ENCODE measurements at places on chromosomes 3 and 15.

DNA sequence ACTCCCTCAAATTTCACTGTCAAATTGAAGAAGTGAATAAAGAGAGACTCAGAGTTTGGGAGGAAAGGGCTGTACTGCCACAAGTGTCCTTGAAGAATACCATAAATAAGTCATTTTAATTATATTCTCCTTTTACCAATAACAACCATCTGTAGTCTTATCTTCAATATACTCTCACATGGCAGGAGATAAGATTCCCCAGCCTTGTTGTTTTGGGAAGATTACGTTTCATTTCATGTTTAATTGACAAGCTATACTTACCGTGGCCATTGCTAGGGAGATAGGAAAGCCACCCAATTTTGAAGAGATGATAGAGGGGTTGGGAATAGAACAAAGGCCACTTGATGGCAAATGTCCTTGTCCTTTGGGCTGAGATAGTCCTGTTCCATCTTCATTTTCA lies 2.3 kb downstream of the MINDY4B start:
- no peak for DNase-seq

DNA sequence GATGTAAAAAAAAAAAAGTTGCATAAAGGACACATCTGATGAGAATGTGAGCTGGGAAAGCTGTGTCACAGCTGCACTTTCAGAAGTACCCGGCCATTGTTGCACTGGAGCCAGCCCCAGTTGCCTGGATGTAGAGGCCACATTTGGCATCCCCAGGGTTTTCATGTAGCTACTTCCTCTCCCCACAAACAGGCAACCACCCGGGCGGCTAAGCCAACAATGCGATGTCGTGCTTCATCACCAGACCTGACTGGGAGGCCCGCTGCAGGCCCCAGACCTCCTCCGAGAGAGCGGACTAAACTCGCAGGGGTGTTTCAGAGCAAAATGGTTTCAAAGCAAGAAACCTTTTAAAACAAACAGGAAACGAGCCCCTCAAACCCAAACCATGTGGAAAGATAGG lies 142.3 kb downstream of the TMCO5A start:
- no peak for DNase-seq

- no peak for DNase-seq
Observed at GRCh38 chr3:134369861-134370596, 4.2 kb downstream of the AMOTL2 start.

DNA sequence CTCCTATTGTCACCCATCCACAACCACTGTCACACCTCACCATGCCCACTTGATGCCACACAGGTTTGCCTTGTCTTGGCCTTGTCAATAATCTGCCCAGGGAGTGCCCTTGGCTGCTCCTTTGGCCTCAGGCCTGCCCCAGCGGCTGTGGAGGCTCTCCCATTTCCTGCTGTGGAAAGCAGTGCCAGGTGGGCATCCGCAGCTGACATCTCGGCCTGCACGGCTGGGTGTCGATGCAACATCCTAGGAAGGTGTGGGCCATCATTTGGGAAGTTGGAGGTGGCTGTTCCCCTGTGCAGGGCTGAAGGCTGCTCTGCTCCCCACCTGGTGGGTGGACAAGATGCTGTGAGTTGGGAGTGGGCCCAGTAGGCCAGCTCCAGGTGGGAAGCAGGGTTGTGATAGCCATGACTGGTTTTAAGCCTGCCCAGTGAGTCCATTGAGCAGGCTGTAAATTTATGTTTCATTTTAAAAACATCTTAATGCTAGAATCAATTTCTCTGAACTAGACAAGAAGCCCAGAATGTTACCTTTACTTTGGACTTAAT lies 12.5 kb downstream of the DNAH1 start:
- no peak for DNase-seq

DNA sequence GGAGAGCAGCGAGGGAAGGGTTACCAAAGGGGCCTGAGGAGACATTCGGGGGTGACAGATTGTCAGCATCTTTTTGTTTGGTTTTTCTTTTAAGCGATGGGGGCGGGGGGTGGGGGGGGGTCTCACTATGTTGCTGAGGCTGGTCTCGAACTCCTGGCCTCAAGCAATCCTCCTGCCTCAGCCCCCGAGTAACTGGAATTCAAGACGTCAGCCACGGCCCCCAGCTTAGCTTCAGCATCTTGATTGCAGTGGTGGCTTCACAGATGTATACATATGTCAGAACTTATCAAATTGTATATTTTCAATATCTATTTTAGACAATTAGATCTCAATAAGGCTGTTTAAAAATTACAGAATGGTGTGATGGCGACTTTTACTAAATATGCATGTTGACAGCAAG lies 30.9 kb downstream of the ZDHHC19 start:
- DNase-seq, result no peak

- no peak for DNase-seq
Observed at GRCh38 chr15:101803676-101804075, 367 bp downstream of the OR4F6 start.

- no peak for DNase-seq
Observed at GRCh38 chr15:76204109-76204845, 107.0 kb downstream of the ETFA start.

GRCh38 chr3:49019941-49020329 lies 1.6 kb upstream of the DALRD3 start:
- DNase-seq, result no peak

DNA sequence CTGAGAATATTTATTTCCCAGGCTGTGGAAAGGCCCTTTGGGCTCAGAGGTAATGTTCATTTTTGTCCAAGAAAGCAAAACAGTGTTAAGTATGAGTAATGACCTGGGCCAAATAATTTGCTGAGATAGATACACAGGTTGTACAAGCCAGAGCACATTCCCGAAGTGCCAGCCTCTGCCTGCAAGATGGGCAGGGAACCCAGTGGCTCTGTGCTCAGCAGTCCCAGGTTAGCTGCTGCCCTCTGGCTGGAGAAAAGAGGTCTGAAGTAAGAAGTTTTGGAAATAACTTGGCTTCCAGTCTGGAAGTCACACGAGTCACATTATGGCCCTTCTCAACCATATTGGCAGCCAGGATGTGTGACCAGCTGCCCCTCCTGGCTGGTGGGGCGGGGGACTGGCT lies 20.2 kb downstream of the MYZAP start:
- DNase-seq, result no peak

GRCh38 chr15:80260551-80260950 lies 8.5 kb upstream of the CTXND1 start:
- DNase-seq, result no peak

GRCh38 chr3:143831208-143831607 lies 17.1 kb downstream of the SLC9A9 start:
- no peak for DNase-seq

- DNase-seq, result no peak
Observed at GRCh38 chr15:35738370-35738769, 192.4 kb upstream of the DPH6 start.

DNA sequence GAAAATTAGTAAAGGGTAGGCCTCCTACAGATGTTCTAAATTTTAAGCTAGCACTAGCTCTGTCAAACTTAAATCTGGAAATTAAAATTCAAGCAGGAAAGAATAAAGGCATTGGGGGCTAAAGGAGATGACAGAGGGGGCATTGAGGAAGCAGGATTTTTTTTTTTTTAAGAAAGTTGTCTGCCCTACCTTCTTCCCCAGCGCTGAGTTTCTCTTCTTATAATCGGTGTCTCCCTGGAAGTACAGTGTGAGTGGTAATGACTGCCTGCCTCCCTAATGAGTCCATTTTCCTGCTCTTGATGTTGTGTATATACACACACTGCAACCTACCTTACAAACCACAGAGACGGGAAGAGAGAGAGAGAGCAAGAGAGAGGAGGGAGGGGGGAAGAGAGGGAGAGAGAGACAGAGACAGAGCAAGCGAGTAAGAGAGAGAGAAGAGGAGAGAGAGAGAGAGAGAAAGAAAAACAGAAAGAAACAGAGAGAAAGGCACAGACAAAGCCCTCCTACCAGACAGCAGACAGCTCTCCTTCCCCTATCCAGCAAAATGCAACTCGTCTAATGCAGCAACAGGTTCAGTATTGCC lies 47.0 kb downstream of the ZBTB20 start:
- DNase-seq, result no peak

DNA sequence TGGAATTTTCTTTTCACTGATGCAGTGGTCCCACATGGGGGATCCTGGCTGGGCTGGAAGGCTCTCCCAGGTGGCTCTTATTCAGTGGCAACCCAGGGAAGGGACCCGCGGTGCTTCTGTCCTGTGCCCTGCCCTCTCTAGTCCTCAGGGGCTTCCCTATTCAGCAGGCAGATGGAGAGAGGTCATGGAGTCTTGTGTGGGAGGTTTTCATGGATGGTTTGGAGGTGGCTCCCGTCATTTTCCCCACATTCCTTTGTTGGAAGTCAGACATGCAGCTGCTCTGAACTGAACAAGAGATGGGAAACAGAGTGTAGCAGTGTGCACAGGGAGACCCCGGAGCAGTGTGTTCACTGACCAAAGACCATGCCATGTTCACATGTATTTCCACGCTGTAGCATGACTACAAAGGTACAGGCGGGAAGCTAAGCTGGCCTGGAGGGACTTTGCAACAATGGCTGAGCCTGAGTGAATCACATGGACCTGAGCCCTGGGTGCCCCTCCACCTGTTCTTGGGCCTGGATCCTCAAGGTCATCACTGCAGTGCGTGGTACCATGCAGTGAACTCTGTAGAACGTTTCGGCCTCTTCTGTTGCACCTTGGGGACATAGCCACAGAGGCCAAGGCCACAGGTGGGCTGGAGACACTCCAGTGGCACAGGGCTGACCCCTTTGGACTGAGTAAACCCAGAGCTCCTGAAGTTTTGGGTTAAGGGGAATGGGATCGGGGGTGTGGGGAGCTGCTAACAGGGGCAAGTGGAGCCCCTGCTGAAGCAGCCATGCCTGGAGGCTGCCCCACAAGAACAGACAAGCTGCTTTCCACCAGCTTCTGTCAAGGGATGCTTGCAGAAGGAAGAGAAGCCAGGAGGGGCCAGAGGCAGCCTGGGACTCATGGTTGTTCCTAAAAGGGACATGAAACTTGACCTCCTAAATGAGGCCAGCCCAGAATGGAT lies 123.0 kb downstream of the ASB7 start:
- DNase-seq, result no peak

GRCh38 chr3:31892500-31892899 lies 88.6 kb downstream of the OSBPL10 start:
- no peak for DNase-seq

- no peak for DNase-seq
Observed at GRCh38 chr3:74456166-74456565, 158.3 kb downstream of the CNTN3 start.

DNA sequence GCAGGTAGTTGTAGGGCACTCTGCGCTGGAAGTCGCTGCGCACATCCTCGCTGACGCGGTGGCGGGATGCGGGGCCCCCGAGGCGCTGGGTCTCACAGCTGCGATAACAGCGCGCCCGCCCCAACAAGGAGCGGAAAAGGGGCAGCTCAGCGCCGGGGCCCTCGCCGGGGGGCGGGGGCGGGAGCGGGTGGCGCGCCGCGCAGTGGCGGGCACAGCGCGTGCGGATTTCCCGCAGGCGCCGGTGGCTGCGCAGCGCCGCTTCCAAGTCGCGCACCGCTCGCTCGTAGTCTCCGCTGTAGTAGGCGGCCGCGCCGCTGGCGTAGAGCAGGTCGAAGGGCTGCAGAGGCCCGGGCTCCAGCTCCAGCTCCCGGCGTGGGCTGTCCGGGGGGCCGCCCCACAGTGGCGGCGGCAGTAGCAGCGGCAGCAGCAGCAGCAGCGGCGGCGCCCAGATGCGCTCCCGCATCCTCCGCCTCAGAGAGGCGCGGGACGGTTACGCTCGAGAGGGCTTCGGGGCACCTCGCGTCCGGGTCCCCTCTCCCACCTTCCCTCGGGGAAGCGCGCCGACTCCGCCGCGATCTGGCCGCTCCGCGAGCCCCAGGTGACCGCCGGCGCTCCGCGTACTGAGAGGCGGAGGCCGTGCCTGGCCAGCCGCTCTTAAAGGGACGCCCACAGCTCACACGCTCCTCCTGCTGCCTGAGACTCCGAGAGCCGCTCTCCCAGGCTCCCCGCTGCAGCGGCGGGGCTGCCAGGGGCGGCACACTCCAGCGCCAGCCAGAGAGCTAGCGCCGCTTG lies at the start of gene P3H2:
Gene P3H2, minus strand, starts transcription at position 629 of the 792 bp plus-strand sequence. Its CDS starts 166 bp downstream, at position 463.
- peak; percentile 2 for DNase-seq

- no peak for DNase-seq
Observed at GRCh38 chr3:129738172-129738571, 131.7 kb upstream of the PLXND1 start.

DNA sequence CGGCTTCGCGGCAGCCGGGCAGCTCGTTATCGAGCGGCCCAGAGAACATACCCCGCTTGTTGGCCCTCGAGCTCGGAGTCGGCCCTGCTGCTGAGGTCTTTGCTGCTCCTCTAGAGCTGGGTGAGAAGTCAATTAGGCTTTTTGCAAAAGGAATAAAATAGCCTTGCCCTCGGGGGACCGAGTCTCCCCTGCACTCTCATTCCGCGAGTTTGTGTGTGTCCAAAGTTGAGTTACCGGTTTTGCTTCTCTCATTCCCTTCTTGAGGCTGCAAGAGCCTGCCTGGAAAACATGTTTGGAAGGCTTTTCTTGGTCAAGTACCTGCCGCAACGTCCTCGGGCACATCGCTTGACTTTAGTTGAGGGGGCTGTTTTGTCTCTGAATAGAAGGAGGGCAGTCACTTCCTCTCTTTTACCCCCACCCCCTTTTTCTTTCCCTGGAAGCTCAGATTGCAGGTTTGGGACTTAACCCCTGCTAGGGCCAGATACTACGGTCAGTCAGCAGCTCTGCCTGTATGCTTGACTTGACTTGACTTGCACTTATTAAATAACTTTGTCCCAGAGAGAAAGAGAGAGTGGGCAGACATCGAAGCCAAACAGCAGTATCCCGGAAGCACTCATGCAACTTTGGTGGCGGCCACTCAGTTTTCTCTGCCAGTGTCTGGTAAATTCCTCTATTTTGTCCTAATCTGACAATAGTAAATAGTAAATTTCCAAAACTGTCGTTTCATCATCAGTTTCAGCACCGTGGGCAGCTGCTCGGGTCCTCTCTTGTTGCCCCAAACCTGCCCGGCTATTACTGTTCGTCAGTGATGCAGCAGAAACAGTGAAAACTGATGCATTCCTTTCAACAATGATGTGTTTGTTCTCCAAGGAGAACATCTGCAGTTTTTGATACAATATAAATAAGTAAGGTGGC lies 609 bp downstream of the RNF13 start:
- DNase-seq, result no peak

GRCh38 chr3:8455526-8456411 lies 45.9 kb upstream of the LMCD1 start:
- DNase-seq, result no peak

DNA sequence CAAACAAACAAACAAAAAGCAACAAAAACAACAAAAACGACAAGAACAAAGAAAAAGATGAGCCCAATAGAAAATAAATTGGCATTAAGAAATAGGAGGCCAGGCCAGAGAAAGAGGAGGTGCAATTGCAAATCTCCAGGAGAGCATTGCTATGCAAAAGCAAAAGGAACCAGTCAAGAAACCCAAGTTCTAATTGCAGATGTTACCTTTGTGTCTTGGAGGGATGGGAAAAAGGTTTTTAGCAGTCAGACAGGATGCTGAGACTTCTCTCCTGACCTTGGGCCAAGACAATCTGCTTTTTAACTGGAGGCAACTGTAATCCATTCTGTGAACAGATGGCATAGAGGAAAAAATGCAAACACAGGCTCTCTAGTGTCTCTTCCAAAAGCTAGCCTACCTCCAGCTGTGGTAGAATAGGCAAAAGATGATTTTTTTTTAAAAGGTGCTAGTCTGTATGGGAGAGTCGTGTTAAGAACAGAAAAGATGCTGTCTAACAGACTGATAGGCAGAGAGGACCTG lies 56.4 kb downstream of the LSAMP start:
- DNase-seq, result no peak

- no peak for DNase-seq
Observed at GRCh38 chr3:172320468-172320867, 127.8 kb downstream of the GHSR start.

GRCh38 chr3:106339551-106339950 lies 470.7 kb upstream of the CBLB start:
- no peak for DNase-seq
